ENCODE measurements at places on chromosomes 6 and 20. TPM values are rescaled to one million over a fixed set of nuclear protein-coding genes. Genes with fewer than 3 reads are reported as not detected.

C20orf202 gene
- total RNA-seq: not detected

C20orf141 gene
- 1.2 TPM for total RNA-seq

PAX1 gene
- total RNA-seq: not detected

LRRN4 gene
- total RNA-seq: not detected

ZNF334 gene
- 2.8 TPM for total RNA-seq

FERMT1 gene
- total RNA-seq: 4.9 TPM

ZNF512B gene
- 14.0 TPM for total RNA-seq

MSH5 gene
- 4.2 TPM for total RNA-seq

Measured in cardiac ventricle fibroblast (primary cell).